ENCODE measurements at places on chromosomes 2 and 18.

DNA sequence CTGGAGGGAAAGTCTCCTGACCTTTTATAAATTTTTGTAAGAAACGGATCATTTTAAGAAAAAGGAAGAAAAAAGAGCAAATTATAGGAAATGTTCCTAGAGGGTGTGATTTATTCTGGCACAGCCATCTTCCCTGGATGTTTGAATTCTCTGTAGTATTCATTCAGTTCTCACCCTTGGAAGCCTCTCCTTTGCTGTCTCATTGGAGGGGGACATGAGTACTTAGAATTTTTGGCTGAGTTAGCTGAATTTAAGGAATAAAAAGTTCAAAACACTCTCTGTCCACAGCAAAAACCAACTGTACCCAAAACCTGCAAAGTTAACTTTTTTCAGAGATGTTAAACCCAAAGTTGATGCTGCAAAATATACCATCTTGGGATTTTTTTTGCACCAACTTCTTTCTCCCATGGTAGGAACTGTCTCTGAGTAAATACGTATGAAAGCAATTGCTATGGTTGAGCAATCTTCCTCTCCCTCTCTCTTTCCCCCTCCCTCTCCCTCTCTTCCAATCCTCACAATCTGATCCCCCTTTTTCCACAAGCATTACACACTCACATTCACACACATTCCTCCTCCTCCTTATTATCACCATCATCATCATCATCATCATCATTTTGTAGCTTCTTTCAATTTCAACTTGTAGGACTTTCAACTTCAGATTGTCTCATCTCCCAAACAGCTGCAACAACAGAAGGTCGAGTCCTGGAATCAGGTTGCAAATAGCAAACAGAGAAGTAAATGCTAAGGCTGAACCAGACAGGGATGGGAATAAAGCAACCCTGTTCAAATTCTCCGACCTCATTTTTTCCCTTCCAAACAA is 183.7 kb downstream of the GFPT1 start:
- no peak for DNase-seq

DNA sequence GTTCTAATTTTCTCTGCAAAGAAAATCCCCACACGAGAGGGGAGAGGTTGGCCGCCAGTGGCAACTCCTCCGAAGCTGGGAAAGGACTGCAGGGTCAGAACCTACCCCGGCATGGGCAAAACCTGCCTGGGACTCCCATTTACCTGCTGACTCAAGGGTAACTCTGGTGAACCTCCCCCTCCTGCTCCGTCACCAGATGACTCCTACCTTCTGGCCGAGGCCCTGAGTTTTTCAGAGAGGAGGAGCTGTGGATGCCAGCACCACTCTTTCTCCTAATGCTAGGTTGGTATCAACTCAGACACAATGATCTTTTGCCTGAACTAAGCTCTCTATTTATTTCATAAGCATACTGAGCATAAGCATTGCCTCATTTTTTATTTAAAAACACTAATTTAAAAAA is 96.6 kb downstream of the ALPK2 start:
- DNase-seq: no peak

- no peak for DNase-seq
Measured at GRCh38 chr2:155308367-155309009, 610.0 kb downstream of the KCNJ3 start.

- DNase-seq: no peak
Measured at GRCh38 chr2:232466221-232466620, 10.3 kb downstream of the ALPI start.

GRCh38 chr2:9705196-9705595 is 74.4 kb upstream of the YWHAQ start:
- DNase-seq: no peak

DNA sequence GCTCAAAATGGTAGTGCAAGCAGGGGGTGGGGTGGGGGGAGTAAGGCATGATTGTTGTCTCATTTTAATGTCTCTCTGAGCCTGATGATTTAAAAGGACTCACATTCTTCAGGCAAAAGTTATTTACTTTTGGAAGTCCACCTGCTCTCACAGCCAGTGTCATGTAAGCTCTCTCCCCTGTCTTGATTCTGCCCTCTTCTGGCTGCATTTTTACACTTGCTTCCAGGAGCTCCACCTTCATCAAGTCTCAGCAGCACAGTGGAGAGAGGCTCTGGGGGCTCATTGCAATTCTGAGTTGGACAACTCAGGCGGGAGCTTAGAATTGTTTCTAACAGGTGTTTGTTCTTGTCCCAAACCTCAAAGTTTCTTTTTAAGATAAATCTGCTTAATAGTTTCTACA is 39.2 kb downstream of the GNAL start:
- no peak for DNase-seq

DNA sequence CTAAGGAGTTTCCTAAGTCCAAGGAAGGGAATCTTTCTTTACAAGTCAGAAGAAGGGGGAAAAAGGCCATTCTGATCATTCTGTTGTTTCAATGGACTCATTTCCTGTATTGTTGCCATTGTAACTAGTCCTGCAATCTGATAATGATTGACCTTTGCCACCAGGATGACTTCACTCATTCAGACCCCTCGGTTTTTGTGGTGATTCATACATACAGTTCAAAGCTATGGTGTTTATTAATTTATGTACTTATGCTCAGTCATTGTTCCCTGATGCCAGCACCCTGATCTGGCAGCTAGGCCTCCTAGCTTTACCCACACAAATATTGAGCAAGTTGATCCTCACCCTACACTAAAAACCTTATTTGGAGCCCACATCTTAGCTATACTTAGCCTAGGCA is 57.6 kb upstream of the ZNF519 start:
- no peak for DNase-seq

DNA sequence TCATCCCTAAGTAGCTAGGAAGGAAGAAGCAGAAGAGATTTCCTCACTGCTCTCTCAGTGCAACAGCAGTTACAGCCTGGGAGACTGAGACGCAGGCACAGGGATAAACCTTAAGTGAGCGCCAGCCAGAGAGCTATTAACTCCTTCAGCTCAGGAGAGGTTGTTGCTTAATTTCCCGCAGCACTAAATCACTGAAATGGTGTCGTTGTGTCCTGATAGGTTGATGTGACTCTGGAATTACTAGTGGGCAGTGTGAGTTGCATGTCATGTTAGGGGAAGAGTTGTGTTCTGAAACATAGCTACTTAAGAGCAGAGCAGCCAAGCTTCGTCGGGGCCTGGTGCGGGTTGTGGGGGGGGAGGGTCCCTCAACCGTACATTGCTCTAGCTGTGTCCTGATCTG is 225.8 kb downstream of the NAPG start:
- DNase-seq: no peak

DNA sequence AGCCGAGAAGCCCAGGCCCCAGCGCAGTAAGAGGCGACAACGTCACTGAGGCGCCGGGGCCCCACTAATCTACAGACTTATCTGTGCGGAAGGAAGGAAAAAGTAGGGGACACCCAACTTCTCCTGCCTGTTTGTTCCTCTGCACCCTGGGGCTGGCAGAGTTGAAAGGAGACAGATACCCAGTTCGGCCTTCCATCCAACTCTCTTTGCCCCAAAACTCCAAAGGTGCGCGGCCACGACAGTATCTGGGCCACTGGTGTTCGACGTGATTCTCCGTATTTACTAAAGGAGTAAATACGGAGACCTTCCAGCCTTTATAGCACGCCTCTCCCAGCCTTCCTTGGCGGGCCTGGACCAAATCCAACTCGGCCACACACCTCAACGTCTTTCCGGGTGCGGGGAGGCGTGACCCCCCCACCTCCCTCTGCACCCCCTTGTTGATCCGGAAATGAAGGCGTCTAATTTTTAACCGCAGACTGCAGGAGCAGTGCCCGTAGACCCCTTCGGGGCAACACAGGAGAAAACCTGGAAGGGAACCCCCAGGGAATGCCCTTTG is 1.6 kb downstream of the SMAD7 start:
- peak; percentile 58 for DNase-seq

DNA sequence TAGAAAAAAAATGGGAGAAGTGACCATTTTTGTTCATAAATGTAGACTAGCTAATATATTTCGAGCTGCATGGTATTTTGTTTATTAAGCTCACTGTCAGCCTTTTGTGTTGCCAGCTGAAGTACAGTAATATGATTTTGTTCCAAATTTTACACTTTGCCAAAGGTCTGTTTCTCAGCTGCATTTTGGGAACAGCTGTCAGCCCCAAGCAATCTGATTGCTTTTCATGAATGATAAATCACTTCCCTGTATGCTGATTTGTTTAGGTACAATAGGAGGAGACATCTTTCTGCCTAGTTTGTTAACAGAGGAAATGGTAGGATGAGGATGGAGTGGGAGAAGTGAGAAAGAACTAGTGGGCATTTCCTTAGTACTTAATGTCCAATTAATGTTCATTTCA is 79.3 kb downstream of the NABP1 start:
- no peak for DNase-seq

- DNase-seq: no peak
Measured at GRCh38 chr18:43161528-43161927, 46.0 kb upstream of the RIT2 start.

DNA sequence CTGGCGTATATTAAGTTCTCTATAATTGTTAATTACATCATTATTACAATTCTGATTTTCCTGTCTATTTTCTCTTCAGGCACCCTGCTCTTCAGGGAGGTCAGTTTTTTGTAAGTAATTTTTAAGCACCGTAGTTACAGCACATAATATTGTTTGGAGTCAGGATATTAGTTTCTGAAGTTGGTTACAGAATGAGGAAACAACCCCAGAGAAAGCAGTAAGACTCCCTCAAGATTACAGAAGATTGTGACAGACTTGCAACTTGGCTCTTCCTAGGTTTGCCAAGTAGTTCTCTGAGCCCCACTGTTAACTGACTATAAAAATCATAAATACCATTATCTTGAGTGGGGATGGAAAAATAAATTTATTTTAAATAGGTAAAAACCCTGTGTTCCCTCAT is 921 bp downstream of the RPE start:
- no peak for DNase-seq

- DNase-seq: peak; percentile 30
Measured at GRCh38 chr2:460861-461260, 173.0 kb upstream of the ALKAL2 start.

- no peak for DNase-seq
Measured at GRCh38 chr2:71554028-71554705, 100.8 kb downstream of the DYSF start.

- no peak for DNase-seq
Measured at GRCh38 chr18:31920277-31920676, 22.7 kb downstream of the TRAPPC8 start.

DNA sequence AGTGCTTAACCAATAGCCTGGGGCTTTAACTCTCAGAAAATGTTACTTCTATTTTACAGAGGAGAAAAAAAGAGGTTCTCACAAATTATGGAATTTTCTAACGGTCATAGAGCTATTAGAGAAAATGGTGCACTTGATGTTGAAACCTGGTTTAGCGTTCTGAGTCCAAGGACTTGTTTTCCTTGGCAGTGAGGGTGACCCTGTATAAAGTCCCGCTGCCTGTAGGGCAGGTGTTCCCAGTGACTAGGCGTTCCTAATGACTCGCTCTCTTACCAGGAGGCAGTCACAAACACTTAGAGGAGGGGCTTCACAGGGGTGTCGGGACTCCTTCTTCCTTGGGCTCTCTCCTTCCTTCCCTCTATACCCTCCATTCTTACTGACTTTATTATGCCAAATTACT is 175.8 kb downstream of the ACTR3 start:
- DNase-seq: no peak

DNA sequence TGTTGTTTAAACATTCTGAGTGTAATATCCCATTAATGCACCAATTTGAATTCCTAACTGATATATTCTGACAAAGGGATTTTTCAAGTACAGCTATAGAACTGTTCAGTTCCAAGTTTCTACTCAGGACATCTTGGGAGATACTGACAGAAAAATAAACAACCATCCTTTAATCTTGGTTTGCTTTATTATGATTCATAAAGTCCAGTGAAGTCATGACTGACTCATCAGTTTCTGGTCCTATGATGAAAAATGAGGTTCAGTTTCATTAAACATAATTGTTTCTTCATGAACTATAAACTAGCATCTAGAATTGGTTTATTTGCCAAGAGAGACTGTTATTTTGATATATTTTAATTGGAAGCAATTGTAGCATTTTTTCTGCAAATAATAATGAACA is 896.2 kb downstream of the CCDC85A start:
- DNase-seq: no peak

DNA sequence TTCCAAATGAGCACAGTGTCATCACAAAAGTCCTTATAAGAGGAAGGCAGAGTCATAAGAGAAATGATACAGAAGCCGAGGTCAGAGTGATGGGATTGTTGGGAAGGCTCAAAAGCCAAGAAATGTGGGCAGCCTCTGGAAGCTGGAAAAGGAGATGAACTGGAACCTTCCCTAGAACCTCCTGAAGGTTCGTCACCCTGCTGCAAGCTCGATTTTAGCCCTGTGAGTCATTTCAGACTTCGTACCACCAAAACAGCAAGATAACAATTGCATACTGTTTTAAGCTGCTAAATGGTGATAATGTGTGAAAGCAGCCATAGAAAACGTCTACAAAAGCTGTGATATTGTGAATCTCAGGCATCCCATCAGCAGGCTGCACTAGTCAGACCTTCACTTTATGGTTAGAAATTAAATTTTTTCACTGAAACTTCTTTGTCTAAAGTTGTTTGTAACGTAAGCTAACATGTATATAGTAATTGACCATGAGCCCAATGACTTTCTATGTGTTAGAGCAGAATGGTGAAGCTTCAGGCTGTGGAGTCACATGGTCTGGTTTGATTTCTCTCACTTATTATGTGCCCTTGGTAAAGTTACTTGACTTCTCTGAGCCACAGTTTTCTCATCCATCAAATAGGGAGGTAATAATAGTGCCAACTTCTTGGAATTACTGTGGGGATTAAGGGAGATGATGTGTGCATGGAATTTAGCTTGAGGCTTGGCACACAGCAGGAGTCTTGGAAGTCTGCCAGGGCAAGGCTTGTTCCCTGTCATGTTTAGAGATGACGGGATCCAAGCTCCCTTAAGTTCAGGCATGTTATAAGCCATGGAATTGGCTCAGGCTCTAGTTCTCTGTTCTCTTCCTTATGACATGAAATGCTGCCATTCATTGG is 132.0 kb upstream of the CCDC195 start:
- no peak for DNase-seq

- no peak for DNase-seq
Measured at GRCh38 chr2:46979571-46979979, 64.0 kb upstream of the MCFD2 start.

DNA sequence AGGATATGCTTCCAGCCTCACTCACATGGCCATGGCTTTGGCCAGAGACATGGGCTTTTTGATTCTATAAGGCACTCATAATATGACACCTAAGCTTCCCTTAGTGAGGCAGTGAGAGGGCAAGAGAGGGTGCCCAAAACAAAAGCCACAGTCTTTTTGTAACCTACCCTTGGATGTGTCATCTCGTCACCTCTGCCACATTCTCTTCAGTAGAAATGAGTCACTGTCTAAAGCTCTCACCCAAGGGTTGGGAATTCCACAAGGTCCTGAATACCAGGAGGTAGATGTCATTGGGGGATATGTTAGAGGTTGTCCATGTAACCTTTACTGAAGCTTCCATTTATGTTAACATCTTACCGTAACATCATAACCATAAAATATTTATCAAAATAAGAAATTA is 108.4 kb downstream of the ALMS1 start:
- DNase-seq: no peak

- peak; percentile 17 for DNase-seq
Measured at GRCh38 chr18:48996901-48997463, 46.2 kb upstream of the SMAD7 start.

GRCh38 chr2:146873646-146874259 is 971.1 kb upstream of the ACVR2A start:
- DNase-seq: no peak

- DNase-seq: peak; percentile 39
Measured at GRCh38 chr2:190679813-190680591, 31.1 kb downstream of the NAB1 start.

GRCh38 chr2:31266804-31267203 is 32.9 kb downstream of the EHD3 start:
- no peak for DNase-seq
